ENCODE measurements at places on chromosomes 7 and 10. TPM values are rescaled to one million over a fixed set of nuclear protein-coding genes. Genes with fewer than 3 reads are reported as not detected.

- DNase-seq = peak; percentile 62
Observed at GRCh38 chr7:107355616-107356015, 114.2 kb upstream of the GPR22 start.

GRCh38 chr7:94237417-94237816 is 157.3 kb upstream of the COL1A2 start:
- DNase-seq = no peak

DNA sequence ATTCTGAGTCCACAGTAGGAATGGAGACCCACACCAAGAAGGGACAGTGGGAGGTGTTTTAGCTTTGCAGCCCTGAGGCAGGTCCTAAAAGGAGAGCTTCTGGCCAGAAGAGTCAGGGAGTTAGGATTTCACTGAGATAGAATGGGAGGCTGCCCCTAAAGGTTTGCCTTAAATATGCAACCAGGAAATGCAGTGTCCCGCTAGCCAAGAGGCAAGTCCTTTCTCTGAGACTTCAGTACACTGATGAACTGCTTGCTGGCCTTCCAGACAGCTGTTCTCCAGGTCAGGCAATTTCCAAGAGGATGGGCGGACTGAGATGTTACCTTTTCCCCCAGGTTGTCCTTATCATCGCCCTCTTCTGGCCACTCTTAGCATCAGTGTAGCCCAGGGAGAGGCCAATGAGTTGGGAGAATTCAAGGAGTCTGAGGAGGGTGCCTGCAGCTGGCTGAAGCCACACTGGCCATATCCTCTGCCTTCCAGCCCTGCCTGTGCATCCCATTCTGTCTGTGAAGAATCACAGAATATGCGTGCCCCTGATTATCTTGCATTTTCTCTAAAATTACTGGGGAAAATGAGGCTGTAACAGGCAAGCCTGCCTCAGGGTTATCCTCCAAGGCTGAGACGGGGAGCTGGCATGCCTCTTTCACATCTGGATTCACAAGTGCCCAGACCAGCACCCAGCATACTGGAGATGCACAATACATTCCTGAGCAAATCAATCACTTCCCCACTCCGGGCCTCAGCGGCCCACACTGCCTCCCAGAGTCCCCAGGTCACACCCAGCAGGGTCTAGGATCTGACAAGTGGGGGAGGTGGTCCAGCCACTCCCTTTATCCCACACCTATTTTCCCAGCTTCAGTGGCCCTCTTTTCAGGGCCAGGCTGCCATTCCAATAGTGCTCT is 2.4 kb downstream of the TLL2 start:
- peak; percentile 42 for DNase-seq

DNA sequence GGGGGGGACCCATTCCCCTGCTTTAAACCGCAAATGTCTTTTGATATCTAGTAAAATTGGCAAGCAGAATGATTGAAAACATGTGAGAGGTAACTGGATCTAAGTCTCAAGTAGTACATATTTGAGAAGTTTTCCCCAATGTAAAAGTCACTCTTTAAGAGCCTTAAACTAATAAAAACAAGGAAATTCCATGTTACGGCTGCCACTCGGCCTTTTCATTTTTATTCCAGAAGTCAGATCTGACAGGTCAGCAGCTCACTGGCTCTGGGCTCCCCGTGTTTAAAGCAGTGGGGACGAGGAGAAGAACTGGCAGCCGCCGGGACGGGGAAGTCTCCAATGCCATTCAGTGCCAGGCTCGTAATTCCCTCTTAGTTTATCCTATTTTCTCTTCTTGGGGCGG is 80.7 kb downstream of the CUX1 start:
- no peak for DNase-seq

GRCh38 chr10:119138346-119139306 is 26.9 kb downstream of the SFXN4 start:
- DNase-seq = no peak

- no peak for DNase-seq
Observed at GRCh38 chr7:92644406-92645113, 54.4 kb upstream of the FAM133B start.

Gene CCT6A
- total RNA-seq = 273 TPM

DNA sequence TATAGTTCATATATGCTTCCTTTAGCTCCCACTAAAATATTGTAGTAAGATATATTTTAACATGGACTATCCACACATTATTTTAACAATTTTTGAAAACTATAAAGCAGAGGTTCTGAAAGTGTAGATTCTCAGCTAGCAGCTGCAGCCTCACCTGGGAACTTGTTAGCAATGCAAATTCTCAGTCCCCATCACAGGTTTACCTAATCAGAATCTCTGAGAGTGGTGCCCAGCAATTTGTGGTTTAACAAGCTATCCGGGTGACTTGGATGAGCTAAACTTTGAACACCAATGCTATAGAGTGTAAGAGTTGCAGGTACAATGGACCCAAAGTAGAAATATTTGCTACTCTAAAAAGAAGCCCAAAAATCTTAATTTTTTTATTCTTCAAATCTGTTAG is 99.8 kb upstream of the MDFIC start:
- DNase-seq = no peak

DNA sequence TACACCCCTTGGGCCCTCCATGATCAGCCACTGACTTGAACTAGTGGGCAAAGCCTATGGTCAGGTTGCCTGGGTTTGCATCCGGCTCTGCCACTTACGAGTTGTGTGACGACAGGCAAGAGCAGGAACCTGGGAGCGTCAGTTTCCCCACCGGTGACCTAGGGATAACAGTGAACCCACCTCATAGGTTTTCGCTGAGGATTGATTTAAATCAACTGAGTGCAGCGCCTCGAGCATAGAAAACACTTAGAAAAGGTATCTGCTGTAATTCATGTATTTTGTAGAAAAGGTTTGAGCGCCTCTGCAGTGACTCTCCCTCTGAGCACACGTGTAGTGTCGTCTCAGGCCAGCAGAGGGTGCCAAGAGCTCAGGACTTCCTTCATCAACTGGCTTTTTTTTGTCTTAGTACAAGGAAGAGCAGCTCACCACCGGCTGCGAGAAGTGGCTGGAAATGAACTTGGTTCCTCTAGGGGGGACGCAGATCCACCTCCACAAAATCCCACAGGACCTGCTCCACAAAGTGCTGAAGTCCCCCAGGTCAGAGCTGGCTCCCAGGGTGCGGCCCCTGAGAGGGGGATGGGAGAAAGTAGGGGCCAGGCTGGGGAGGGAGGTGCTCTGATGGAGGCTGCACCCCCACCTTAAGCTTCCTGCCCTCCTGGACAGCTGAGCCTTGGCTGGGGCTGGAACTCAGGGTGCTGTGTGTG is 27.7 kb downstream of the BTBD16 start:
- DNase-seq = peak; percentile 75

- DNase-seq = no peak
Observed at GRCh38 chr10:13743101-13743693, 156.4 kb downstream of the PRPF18 start.

Gene CCL26
- total RNA-seq = 33.9 TPM

DNA sequence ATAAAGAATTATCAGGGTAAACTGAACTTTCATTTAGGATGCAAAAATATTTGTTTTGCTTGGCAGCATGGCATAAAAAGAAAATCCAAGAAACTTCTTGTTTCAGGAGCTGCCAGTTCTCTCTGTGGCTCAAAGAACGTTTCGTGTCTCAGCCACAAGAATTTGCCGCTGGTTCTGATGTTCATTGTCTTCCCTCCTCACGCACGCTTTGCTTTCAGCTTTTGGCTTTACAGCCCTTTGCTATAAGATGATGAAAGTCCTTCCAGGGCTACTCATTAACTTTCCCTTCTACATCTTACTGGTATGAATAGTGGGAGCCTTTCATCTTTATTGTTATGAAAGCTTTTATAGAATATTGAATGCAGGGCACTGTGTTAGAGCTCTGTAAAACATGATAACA is 124.7 kb downstream of the BICC1 start:
- DNase-seq = peak; percentile 90

DNA sequence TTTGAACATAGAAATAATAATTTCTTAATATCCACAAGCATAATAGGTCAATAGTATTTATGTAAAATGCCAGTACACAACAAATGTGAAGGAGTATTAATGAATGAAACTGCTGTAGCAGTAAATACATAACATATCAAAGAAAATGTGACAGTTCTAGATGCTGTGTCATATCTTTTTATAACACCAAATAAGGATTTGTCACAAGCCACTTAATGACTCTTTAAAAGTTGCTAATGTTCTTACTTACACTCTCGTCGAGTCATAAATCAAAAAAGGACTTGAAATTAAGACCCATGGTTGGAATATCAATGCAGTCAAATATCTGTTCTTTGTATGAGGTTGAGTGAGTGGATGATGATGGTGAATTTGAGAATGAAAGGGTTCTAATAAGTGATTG is 96.6 kb downstream of the CELF2 start:
- DNase-seq = no peak

Gene IGFBP1
- total RNA-seq = not detected

DNA sequence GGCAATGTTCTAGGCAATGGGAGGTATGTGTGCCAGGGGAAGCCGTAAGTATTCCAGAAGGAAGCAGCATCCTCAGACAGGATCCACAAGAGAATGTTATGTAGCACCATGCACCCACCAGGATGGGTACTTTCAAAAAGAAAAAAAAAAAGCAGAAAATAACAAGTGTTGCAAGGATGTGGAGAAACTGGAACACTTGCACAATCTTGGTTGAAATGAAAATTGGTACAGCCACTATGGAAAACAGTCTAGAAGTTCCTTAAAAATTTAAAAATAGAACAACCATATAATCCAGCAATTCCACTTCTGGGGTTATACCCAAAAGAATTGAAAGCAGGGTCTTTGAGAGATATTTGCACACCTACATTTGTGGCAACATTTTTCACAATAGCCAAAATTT is 20.2 kb downstream of the C10orf71 start:
- no peak for DNase-seq

DNA sequence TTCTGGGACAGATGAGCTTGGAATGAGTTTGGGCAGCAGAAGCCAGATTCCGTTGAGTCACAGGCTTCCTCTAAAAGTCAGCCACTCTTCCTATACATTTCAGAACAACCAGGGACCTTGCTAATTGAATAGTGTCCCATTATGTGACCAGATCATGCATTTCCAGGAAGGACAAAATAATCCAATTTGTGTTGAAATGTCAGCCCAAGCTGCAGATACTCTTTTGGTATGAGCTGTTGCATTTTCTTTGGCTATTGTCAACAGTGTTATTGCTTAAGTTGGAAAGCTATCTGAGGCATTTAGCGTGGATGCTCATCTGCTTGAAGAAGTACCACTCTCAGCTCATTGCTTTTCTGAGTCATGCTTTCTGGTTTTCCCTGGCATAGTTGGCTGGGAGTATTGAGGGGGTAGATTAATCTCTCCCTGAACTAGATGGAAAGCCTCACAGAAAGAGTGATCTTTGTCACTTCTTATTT is 223.7 kb upstream of the HABP2 start:
- peak; percentile 68 for DNase-seq

Gene CAV1
- 413 TPM for total RNA-seq

Data from M059J (cell line).